ENCODE measurements at places on chromosomes 1 and 21.

- DNase-seq = no peak
Measured at GRCh38 chr1:181140398-181140797, 51.9 kb downstream of the IER5 start.

DNA sequence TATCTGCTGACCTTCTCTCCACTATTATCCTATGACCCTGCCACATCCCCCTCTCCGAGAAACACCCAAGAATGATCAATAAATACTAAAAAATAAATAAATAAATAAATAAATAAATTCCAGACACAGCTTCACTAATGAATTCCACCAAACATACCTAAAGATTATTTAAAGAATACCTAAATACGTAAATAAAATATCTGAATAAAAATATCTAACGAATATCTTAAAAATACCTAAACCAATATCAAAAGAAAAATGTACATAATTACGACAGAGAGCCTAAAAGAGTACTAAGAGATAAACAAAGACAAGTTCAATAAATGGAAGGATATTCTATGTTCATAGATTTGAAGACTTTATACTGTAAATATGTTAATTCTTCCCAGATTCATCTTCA lies 132.5 kb downstream of the FAF1 start:
- DNase-seq = no peak

- peak; percentile 32 for DNase-seq
Measured at GRCh38 chr1:202184750-202185460, 8.7 kb upstream of the LGR6 start.

DNA sequence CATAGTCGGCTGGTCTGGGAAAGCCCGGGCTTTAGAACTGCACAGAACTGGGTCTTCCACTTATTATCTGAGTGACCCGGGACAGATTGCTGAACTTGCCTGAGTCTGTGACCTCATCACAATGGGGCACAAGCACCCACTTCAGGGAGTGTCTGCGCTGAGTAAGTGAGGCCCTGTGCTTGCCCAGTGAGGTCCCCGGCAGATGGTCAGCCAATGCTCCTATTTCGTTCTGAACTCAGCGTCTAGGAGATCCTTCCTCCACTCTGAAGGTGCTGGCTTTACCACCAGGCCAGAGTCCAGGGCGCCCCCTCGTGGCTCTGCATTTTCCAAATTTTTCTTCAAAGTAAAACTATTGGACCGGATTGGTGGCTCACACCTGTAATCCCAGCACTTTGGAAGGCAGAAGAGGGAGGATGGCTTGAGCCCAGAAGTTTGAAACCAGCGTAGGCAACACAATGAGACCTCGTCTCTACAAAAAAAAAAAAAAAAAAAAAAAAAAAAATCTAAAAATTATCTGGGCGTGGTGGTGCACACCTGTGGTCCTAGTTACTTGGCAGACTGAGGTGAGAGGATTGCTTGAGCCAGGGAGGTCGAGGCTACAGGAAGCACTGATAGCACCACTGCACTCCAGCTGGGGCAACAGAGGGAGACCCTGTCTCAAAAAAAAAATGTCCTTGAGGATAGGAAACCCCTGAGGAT lies 61.7 kb downstream of the FCRL5 start:
- no peak for DNase-seq

- DNase-seq = no peak
Measured at GRCh38 chr1:85607921-85608265, 27.3 kb downstream of the CCN1 start.

- no peak for DNase-seq
Measured at GRCh38 chr1:208413006-208413405, 168.8 kb upstream of the PLXNA2 start.

DNA sequence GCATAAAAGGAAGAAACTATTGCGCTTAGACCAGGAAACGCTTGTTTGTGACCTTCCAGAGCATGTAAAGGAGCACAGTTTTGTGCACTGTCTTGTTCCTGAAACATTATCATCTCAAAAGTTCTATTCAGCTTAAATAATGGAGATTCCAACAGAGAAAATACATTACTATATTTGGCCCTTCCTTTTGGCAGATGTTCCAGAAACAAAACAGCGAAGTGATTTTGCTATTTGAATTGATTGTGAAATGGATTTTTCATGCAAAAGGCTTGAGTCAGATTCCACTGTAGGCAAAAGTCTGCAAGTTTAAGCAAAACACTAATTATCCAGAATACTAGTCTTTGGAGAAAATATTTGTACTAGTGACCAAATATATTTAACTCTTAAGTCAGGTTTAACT lies 80.3 kb upstream of the PTBP2 start:
- DNase-seq = no peak

DNA sequence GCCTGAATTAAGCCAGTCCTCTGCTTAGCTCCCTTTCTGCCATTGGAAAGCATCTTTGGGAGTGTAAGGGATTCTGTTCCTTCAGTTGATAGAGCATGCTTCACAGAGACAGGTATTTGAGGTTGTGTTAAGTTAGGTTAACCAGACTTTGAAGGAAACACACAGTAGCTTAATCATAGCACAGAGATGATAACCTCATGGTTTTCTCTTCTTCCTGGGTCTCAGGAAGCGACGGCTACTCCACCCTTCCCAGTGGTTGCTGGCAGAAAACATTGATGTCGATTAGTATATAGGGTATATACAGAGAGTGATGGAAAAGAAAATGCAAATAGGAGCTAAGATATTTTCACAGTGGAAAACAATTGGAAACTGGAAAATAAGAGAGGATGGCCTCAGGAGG lies 42.0 kb downstream of the S1PR1 start:
- no peak for DNase-seq

GRCh38 chr1:172144445-172145061 lies 275.9 kb upstream of the C1orf105 start:
- no peak for DNase-seq

DNA sequence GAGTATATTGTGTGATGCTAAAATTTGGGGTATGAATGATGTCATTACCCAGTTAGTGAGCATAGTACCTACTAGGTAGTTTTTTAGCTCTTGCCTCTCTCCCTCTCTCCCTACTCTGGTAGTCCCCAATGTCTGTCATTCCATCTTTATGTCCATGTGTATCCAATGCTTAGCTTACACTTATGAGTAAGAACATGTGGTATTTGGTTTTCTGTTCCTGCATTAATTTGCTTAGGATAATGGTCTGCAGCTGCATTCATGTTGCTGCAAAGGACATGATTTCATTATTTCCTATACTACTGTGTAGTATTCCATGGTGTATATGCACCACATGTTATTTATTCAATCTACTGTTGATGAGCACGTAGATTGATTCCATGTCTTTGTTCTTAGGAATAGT lies 54.4 kb upstream of the NEGR1 start:
- DNase-seq = no peak

DNA sequence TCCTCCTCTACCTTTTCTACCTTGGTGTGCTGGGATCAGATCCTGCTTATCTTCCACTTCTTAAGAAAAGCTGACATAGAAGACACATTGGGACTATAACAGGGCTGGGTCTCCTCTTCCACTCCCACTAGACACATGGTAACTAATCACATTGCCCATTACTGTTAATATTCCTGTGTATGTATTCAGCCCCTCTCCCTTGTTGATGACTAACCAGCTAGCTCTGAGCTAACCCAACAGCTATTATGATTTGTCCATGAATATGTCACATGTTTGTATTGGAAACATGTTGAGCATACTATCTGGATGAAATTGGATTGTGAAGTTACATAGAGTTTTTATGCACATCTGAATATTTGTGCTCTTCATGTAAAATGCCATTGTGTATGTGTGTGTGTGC lies 52.9 kb downstream of the MPZL1 start:
- no peak for DNase-seq

- no peak for DNase-seq
Measured at GRCh38 chr1:205028924-205029323, 14.1 kb upstream of the CNTN2 start.

DNA sequence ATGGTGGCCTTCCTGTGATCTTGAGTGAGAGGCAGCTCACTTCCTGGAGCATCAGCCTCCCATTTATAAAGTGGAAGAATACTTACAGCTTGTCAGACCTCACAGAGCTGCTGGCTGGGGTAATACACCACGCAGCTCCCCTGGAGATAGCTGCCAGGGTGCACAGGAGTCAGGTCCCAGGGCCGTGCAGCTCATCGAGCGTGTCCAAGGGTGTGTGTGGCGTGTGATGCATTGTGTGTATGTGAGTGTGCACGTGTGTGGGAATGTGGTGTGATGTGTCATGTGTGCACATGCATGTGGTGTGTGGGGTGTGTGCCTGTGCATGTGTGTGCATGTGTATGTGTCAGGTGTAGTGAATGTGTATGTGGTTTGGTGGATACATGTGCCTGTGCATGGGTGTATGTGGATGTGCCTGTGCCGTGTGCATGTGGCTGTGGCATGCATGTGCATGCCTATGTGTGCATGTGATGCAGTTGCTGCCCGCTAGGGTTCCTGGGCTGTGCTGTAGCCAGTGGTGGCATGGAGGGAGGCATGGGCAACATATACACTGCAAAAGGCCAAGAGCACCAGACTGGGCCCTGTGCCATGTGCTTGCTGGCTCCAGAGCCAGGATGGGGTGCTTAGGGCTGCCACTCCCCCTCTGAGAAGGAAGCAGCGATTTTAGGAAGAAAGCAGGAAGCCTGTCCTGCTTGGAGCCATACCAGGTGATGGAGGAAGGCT lies 24.6 kb downstream of the WNT3A start:
- DNase-seq = no peak

DNA sequence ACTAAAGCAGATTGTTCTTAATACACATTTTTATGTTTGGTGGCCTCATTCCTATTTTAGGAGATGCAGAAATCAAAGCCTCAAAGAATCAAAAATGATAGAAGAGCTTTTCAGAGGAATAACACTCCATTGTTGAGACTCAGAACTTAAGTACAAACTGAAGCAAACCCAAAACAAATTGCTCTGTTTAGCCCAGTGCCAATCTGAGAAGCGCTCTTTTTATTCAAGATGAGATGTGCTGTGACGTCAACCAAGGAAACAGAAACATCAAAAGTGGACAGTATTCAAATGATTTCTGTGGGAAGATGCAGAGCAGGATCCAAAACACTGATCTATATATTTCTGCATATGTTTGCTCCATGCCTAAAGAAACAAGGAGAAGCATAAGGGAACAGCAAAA lies 18.0 kb downstream of the COLGALT2 start:
- DNase-seq = no peak

DNA sequence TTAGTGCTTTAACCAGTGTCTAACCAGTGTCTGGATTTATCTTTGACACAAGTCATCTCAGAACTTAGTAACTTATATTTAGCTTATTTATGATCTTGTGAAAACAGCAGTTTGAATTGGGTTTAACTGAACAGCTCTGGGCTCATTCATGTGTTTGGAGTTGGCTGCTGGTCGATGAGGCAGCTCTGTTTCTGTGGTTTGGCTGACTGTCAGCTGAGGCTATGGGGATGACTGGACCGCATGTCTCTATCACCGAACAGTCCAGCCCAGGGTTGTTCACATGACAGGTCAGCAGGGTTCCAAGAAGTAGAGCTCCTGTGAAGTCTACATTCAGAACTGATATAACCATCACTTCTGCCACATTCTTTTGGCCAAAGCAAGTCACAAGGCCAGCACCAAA lies 29.1 kb upstream of the C21orf91 start:
- no peak for DNase-seq

DNA sequence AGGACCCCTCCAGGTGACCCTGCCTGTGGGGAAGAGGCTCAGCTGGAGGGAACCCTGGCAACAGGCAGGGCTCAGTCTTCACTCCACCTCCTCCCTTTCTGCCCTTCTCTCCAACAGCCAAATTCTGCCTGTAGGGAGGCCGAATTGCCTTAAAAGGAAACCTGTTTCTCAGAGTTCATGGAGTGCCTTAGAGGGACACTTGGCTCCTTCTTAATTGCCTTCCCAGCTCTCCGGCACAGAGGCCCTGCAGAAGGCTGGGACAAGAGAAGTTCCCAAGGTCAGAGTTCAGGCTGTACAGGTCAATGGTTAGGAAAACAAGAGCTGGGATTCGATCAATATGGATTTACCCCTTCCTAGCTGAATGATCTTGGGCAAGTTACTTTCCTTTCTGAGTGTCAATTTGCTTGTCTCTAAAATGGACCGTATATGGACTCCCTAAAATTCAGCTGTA lies 6.2 kb downstream of the CSRP1 start:
- DNase-seq = no peak

DNA sequence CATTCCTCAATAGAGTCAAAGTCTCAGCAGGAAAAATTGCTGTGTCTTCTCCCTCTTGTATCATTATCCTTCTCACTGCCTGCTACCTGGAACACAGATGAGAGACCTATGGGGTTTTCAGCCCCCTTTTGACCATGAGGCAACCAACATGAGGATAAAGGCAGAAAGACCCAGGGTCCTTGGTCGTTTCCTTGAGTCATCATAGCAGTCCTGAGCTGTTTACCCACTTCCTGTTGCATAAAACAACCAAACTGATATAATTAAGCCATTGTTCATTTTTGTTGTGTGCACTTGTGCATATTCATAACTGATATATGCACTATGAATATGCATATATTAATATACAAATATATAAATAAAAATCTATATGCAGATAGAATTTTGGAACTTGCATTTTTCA lies 188.3 kb upstream of the MAP1LC3C start:
- DNase-seq = no peak

DNA sequence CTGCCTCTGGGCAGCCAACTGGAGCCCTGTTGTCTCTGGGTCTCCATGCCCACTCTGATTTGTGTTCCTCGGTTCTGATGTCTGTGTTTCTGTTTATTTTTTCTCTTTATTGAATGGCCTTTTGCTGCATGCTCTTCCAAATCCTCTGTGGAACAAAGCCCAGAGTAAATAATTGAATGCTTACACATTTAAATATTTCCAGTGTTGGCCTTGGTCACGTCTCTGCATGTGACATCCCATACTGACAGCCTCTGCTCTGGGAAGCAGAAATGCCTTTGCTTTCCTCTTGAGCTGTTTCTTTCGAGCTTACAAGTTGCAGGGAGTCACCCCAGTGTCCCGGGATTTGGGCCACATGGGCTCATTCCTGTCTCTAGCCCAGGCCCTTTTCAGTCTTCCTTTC lies 267.9 kb downstream of the PTPRU start:
- DNase-seq = no peak

DNA sequence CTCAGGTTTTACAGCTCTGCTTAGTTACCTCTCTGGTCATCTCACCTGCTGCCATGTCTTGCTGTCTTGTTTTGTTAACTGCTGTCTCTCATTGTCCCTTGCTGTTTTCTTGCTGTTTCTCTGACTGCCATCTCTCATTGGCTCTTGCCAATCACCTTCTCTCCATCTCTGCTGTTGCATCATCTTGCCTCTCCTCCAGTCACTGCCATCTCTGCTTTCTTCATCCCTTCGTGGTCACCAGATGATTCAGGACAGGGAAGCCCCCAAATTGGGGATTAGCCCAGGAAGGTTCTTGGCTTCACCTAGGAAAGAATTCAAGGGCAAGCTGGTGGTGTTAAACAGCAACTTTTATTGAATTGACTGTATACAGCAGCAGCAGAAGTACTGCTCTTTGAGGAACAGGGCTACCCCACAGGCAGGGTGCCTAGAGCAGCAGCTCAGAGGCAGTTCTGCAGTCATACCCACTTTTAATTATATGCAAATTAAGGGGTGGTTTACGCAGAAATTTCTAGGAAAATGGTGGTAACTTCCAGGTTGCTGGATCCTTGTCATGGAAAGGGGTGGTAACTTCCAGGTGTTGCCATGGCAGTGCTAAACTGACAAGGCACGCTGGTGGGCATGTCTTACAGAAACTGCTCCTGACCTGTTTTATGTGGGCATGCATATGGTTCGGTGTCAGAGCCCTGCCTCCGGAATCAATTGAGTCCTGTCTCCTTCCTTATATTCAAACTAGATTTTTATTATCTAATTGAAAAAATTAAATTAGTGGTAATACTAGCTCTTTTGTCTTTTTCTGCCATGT lies 33.4 kb downstream of the SUCO start:
- no peak for DNase-seq

Data from stimulated activated CD8-positive, alpha-beta memory T cell treated with anti-CD3 and anti-CD28 coated beads, Interleukin-15, amount 100 ng/mL, for 4 hours (primary cell).